ENCODE measurements at places on chromosomes 6 and 20.
A peak's percentile ranks its signal among the peaks of the same experiment; 100 is the strongest.

DNA sequence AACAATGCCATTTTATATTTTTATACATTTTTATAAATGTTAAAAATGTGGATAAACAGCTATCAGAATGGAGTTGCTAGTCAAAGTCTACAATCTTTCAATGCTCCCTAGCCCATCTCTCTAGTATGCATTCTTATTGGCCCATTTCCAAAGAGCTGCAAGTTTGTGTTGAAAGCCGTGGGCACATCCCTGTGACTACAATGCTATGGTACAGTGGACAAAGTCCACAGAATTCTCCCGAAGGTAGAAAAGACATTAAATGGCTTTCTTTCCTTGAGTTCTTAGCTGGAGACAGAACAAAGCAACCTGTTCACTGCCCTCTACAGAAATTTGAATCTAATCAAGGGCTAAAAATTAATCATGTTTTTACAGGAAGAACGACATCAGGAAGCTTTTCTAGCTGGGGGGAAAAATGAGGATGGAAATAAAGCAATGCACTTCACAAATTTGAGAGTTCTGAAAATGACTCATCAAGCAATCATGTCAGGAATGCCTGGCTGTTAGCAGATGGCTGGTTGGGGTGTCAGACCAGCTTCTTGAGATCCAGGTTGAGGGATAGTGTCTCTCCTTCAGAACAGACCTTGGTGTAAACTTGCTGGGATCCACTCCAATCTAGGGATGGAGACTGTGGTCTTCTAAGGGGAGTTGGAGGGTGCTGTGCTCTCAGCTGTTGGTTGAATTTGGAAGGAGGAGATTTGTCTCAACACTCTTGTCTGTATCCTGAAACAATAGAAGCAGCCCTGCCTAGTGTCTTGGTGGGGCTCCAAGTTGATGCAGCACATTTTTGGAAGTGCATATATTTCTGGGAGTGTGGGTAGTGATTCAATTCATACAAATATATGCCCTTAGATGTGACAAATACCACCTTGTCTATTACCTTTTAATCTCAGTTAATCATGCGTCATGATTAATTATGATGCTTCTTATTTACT, 143.4 kb upstream of the PHACTR1 start:
- peak; percentile 12 for DNase-seq

DNA sequence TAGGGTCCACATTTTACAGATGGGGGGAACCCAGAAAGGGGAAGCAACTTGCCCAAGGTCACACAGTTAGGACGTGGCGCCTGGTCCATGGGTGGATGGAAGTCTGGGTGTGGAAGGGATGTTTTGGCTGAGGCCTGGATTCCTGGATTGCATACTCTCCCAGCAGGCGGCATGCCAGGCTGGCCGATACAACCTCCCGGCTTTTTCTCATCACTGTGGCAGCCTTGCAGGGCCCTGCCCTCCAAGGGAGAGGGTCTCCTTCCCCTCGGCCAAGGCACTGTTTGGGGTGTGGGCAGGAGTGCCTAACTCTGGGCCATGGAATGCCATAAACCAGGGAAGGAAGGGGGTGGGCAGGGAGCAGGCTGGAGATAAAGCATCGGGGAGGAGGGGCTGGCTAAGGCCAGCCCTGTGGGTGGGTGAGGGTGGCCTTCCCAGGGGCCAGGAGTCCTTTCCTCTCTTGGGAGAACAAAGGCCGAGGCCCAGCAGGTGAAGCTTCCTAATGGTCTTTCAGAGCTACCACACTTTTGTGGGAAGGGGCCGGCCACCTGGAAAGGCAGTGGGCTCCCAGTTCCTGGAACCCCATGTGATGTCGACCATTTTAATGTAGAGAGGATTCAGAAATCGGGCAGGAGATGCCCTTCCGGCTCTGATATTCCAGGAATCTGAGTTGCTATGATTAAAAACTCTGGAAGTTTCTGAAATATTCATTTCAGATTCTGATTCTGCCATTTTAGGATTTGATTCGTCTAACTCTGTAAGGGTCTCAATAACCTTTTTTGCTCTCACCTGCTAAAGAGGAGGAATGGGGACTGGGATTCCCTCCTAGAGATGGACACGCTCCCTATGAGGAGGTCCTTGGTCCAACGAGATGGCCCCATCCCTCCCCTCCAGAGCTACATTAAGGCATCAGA, 4.2 kb downstream of the FOXS1 start:
- no peak for DNase-seq

DNA sequence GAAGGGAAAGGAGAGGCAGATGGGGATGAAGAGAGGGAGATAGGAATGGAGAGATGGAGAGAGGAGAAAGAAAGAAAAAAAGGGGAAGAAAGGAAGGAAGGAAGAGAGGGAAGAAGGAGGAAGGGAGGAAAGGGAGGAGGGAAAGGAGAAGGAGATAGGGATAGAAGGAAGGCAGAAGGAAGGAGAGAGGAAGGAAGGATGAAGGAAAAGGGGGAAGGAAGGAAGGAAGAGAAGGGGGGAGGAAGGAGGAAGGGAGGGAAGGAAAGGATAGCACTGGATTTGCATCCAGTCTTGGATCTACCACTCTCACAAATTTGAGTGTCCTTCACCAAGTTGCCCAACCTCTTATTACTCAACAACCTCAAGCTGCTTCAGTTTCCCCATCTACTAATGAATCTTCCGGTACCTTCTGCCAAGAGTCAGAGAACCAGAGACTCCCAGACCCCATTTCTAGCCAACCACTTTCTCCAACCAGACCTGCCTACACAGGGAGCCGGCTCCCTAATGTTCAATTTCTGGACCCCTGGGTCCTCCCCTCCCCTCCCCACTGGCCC, 79.7 kb upstream of the FOXP4 start:
- no peak for DNase-seq

DNA sequence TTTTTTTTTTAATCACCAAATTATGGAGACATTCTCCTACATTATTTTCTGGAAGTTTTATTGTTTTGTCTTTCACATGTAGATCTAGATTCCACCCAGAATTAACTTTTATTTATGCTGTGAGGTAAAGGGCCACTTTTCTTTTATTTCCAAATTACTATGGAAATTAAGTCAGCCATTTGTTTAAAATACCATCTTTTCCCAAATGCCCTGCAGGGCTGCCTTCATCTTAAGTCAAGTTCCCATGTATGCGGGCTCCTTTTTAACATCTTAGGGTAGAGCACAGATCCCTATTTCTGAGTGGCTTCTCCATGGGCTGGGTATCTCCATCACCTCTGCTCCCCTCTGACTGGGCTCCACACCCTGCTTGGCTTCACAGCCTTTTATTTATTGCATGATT, 348.4 kb downstream of the SOX4 start:
- no peak for DNase-seq

DNA sequence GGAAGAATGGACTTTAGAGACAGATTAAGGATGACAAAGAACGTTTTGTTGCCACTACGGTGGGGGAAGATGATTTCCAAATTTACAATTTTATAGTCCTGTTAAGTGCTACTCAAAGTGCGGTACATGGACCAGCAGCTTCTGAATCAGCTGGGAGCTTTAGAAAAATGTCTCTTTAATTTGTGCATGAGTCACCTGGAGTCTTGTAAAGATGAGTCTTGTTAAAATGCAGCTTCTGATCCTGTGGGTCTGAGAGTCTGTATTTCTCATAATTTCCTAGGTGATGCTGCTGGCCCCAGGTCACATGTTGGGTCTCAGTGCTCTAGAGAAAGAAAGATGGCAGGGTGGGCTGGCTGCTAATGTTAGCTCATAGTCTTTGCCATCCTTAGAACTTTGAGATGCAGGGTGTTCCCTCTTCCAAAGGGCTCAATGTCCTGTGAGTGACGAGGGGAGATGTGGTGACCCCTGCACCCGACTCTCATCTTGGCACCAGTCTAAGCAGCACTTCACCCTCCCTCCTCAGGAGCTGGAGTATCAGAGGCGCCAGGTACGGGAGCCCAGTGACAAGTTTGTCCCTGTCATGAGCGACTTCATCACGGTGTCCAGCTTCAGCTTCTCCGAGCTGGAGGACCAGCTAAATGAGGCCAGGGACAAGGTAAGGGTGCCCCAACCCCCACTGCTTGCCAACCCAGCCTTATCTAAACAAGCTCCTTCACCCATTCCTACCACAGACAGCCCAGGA, 34.5 kb downstream of the MOCS1 start:
- DNase-seq: no peak

- DNase-seq: no peak
These were observed 1.6 kb downstream of the DSP start for GRCh38 chr6:7542874-7543624.

GRCh38 chr20:23349338-23350195, 1.0 kb upstream of the NXT1 start:
- DNase-seq: no peak

- DNase-seq: no peak
These were observed 4.1 kb downstream of the ADGRB3 start for GRCh38 chr6:68639211-68639610.

DNA sequence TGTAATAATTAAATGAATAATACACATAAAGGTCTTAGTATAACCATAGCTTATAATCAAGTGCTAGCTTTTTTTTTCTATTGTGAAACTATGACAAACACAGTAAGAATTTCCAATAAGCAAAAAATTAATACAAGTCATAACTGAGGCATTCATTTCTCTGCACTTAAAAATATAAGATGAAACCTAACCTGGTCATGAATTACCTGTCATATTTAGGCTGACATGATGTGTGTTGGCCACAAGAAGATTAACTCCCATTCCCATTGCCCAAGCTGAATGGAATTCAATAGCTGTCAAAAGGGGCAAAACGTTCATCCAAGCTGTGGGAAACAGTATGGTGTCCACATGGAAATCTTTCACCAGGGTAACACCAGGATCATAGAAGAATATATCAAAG, 5.4 kb downstream of the VNN2 start:
- no peak for DNase-seq

DNA sequence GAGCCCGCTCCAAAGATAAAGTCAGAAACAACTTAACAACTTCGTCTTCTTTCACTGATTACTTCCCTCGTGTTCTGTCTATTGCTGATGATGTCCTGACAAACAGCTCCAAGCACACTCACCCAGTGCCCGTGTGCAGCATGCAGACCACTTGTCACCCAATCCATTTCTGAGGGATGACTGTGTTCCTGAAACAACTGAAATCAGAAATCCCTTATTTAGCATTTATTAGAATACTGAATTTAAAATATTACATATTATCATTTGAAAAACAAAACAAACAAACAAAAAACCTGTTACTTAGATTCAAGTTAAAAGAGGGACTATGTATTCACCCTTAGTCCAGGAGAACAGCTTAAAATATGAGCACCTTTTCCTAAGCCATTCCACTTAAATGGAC, 223.7 kb upstream of the QKI start:
- no peak for DNase-seq

- DNase-seq: no peak
These were observed 69.9 kb upstream of the PDE10A start for GRCh38 chr6:165732696-165733488.

DNA sequence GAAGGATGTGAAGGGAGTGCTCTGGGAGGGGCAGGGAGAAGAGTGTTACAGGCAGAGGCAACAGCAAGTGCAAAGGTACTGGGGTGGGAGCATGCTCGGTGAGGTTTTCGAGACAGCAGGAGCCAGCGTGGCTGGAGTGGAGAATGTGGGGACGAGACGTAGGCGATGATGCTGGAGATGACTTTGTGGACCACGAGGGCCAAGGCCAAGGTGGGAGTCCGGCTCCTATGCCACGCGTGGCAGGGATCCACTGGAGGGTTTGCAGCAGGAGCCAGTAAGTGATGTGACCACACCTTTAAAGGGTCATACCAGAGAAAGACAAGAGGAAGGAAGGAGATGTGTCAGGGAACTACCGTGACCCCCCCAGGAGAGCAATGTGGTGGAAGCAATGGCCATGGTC, 7.3 kb downstream of the PTGIS start:
- DNase-seq: no peak

DNA sequence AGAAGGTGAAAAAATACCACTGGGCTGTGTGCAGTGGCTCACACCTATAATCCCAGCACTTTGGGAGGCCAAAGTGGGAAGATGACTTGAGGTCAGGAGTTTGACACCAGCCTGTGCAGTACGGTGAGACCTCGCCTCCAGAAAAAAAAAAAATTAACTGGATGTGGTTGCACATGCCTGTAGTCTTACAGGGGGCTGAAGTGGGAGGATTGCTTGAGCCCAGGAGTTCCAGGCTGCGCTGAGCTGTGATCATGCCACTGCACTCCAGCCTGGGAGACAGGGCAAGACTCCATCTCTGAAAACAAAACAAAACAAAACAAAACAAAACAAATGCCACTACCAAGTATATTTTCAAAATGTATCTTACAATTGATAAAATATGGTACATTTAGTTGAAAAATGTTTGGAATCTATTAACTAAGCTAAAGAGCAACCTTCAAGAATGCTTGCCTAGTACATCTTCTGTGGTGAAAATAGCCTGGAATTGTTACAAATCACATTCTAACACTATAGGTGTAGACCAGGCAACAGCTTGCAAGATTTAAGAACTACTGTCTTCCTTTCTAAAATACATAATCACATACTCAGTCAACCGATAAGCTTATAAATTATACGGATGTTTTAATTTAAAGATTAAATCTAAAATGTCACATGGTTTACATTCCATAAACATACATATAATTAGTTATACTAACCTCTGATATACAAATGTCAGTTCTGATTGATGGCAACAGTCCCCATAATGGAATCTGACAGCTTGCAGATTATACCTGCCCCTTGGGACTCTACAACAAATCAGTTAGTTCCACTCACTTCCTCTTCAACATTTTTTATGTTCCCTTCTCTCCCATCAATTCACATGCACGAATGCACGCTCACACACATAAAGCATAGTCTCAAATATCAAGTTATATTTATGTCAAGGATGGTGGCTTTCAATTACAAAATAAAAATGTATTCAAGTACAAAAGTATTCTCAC, 150.8 kb downstream of the ASCC3 start:
- no peak for DNase-seq

DNA sequence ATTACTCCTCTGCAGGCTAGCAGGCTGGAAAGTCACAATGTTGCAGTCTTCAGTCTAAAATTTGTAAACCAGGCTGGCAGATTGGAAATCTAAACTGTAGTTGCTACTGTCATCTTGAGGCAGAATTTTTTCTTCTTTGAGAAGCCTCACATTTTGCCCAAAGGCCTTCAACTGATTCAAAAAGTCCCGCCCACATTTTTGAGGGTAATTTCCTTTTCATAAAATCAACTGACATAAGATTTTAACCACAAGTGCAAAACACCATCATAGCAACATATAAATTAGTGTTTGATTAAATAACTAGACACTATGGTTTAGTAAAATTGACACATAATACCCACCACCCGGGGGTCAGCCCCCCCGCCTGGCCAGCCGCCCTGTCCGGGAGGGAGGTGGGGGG, 28.4 kb downstream of the HLA-C start:
- DNase-seq: no peak

GRCh38 chr20:1536893-1537730, 20.4 kb downstream of the SIRPD start:
- DNase-seq: no peak

- DNase-seq: no peak
These were observed 9.5 kb upstream of the REV3L start for GRCh38 chr6:111492499-111492898.

- no peak for DNase-seq
These were observed 5.6 kb upstream of the TREML4 start for GRCh38 chr6:41222513-41222912.
